ENCODE measurements at places on chromosomes 2 and 18.
A peak's percentile ranks its signal among the peaks of the same experiment; 100 is the strongest.

- DNase-seq: no peak
These were observed 424.1 kb upstream of the ZEB2 start for GRCh38 chr2:144943986-144944385.

GRCh38 chr18:57230861-57231585 is 84.1 kb downstream of the BOD1L2 start:
- DNase-seq: no peak

DNA sequence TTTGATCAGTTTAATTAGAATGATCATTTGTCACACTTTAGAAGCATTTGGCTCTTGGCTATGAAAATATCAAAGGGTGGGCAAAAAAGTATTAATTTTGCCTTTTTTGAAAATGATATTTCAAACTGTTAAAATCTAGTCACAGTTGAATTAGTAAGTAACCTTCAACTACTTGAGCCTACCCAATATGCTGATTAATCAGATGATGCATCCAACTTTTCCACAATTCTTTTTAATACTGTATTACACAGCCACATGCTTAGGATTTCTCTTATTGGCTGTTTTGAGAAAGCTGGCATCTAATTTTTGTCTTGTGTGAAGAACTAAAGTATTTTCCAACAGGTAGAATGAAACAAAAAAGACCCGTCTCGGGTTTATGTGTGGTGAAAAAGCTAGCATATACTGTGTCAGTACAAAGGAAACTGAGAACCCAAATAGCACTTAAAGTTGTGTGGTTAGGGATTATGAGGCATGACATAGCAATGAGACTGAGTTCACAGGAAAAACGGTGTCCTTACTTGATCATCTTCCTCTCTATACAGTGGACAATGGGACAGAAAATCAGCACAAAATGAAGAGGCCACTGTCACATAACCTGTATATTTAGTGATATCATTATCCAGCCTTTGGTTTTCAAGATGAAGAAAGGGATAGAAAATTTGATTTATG is 11.7 kb downstream of the OSBPL6 start:
- DNase-seq: no peak

DNA sequence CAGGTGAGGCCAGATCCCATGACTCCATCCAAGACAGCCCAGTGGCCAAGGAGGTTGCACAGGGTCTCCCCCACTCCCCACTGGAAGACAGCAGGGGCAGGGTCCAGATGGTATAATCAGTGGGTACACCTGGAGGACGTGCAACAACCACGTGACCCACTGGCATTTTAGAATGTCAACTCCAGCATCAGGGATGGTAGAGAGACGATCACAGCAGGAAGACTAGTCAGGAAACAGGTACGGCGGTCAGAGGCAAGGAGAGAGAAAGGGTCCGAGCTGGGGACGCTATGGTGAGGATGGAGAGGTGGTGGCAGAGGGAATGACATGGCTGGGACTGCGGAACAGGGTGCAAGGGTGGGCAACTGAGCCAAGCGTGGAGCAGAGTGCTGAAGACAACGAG is 23.0 kb downstream of the SERTAD2 start:
- DNase-seq: no peak

DNA sequence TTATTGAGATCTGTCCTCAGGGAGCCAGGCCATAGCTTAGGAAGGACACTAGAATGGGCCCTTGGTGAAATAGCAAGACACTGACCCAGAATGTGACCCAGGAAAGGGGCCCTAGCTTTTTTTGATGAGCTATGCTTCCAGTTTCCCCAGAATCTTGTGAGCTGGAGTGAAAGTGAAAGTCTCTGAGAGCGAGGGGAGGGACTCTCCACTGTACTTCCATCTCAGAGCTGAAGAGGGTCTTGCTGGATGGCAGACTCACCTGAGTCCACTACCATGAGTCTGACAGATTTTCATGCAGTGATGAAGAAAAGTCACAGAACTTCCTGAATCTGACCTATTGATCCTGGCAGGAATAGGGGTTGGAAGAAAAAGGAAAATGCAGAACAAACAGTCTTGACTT is 3.1 kb downstream of the ARHGAP25 start:
- DNase-seq: peak; percentile 56

- DNase-seq: peak; percentile 46
These were observed 22.2 kb downstream of the PDIA6 start for GRCh38 chr2:10790228-10790973.
